ENCODE measurements at places on chromosomes 6 and 20.

DNA sequence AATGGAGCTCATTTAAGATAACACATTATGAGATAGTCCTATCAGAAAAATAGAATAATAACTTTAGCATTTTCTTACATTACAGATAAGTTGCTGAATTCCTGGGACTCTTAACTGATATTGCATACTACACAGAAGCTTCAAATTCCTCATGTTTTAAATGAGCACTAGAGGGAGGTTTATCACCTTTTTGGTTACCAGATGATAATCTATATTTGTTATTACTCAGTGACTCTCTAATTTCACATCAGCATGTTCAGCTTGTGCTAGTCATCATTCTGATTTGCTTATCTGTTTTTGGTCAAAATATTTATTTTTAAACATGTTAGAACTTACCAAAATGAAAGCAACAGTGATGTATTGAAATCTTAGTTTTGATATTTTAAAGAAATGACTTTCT lies 20.5 kb upstream of the GJA10 start:
- no peak for DNase-seq

GRCh38 chr20:49610691-49611538 lies 43.0 kb upstream of the PTGIS start:
- peak; percentile 90 for DNase-seq

- DNase-seq, result no peak
Measured at GRCh38 chr6:65410309-65410708, 296.7 kb downstream of the EYS start.

DNA sequence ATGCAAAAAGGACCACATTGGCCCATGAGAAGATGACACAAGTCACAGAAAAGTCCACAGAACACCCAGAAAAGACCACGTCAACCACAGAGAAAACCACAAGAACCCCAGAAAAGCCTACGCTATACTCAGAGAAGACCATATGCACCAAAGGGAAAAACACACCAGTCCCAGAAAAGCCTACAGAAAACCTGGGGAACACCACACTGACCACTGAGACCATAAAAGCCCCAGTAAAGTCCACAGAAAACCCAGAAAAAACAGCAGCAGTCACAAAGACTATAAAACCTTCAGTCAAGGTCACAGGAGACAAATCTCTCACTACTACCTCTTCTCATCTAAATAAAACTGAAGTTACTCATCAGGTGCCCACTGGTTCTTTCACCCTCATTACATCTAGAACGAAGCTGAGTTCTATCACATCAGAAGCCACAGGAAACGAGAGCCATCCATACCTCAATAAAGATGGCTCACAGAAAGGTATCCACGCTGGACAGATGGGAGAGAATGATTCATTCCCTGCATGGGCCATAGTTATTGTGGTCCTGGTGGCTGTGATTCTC lies 11.2 kb downstream of the MUCL3 start:
- no peak for DNase-seq

GRCh38 chr6:137709424-137710236 lies 157.4 kb upstream of the TNFAIP3 start:
- no peak for DNase-seq

GRCh38 chr20:37749620-37750403 lies 56.0 kb downstream of the CTNNBL1 start:
- DNase-seq, result peak; percentile 69

GRCh38 chr6:128836761-128837160 lies 46.2 kb upstream of the LAMA2 start:
- DNase-seq, result no peak

DNA sequence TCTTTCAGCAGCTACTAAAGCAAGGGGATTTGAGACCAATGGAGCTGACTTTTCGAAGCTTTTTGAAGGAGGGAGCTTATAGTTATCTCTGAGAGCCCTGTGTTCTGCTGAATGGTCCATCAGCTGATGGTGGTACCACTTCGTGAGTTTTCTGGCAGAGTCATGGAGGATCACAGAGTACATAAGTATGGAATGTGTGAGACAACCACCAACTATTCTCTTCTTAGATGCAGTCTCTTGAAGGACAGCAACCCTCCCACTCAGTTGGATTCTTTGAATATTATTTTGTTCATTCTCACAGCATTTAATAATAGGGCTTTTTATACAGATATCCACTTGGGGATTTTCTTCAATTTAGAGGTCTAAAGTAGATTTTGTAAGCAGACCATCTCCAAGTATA lies 75.3 kb downstream of the ELOVL2 start:
- DNase-seq, result no peak

DNA sequence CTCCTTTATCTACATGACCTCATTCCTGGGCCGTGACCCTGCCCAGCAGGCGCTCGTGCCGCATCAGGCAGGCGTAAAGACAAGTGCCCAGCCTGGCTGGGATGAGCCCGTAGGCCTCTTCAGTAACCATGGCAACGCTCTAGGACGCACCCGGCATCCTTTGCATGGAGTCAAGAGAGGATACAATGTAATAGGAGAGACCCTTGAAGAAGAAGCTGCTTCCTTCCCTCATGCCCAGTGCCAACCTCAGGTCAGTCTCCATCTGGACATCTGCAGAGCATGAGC lies 5.0 kb upstream of the LSM14B start:
- no peak for DNase-seq

DNA sequence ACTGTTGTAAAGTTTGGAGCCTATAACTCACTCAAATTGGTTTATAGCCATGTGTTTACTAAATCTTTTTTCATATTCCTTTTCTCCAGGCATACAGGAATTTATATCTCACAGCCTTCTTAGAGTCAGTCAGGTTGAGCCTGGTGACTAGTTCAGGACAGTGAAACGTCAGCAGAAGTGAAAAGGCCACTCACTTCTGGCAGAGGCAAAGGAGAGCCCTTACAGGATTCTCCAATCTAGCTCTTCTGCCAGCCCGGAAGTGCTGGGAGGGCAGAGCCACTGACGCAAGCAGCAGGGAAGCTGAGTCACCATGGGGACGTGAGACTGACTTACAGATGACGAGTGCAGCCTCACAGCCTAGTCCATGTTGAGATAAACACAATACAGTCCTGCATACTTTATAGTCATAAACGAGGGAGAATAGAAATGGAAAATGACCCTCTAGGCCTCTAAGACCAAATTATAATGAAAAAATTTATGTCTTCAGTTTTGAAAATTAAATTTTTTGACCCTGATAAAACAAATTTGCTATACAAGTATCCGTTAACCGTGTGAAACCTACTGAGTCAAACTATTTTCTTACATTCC lies 1.3 kb downstream of the PXT1 start:
- peak; percentile 90 for DNase-seq

GRCh38 chr20:841568-842546 lies 8.3 kb downstream of the FAM110A start:
- DNase-seq, result no peak

DNA sequence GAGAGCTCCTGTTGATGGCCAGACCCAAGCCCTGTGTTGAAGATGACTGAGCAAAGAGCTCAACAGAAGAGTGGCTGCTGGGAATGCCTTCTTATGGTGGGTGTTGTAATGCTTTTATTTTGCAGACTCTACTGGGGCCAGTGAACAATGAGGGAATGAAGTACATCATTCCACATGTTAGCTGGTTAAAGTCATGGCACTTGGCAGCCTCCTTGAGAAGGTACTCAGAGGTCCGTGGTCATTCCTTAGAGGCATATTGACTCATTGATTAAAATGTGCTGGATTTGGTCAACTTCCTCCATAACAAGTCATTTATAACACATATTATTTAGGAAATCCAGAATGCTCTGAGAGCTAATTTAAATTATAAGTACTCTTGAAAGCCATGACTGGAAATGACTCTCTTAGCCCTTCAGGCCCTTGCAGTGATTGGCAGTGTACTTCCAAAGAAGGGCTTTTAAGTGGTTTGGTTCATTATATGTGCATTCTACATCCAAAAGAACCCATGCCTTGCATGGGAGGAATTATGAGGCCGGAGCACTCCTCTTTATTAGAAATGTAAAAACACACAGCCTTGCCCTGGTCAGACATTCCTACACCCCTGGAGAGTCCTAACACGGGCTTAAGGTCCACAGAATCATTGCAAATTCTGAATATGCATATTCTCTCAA lies 976.9 kb downstream of the KIF16B start:
- no peak for DNase-seq

- DNase-seq, result no peak
Measured at GRCh38 chr6:2741756-2742155, 9.0 kb downstream of the MYLK4 start.

- peak; percentile 93 for DNase-seq
Measured at GRCh38 chr20:53869466-53870258, 200.7 kb downstream of the BCAS1 start.

DNA sequence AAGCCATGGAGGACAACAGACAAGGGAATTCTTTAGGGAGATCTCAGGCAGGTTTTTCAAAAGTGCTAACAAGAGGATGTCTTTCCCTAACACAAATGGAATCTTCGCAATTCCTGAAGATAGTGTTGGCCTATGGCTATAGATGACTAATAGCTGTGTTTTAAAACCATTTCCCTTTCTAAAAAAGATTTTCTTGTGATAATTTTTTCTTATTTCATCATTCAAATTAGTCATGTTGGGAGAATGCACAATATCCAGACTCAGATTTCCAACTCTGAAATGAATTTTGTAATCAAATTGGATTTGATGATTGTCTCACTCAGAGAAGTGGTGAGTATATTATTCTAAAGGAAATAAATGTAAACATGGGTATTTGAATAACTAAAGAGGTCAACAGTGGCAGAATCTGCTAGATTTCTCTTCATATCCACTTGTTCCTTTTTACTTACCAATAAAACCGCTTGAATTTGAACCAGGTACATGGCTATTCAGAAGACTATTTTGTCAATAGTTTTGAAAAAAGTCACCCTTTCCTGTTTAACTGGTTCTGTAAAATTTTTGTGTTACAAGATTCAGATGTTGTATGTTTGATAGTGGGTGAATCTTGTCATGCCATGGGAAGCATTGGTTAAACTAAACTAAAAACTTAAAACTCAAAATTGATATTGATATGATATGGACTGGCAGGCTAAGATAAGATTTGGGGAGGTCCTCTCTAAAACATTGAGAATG lies 1223.7 kb upstream of the EYS start:
- DNase-seq, result no peak

GRCh38 chr6:167952512-167952859 lies 45.0 kb upstream of the KIF25 start:
- DNase-seq, result no peak

GRCh38 chr20:56433221-56433879 lies 21.3 kb downstream of the CASS4 start:
- DNase-seq, result no peak

DNA sequence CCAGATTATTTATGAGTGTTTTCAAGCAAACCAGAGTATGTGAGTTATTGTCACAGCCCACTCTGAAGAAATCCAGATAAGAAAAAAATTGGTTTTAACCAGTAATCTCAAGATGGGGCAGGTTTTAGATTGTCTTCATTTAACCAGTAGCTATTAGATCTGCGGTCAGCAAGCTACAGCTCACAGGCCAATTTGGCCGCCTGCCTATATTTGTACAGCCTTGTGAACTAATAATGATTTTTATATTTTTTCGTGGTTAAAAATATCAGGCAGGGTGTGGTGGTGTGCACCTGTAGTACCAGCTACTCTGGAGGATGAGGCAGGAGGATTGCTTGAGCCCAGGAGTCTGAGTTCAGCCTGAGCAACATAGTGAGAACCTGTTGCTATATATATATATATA lies 5.0 kb downstream of the FAM209B start:
- DNase-seq, result no peak

- DNase-seq, result no peak
Measured at GRCh38 chr20:17941087-17941825, 27.3 kb downstream of the SNX5 start.

DNA sequence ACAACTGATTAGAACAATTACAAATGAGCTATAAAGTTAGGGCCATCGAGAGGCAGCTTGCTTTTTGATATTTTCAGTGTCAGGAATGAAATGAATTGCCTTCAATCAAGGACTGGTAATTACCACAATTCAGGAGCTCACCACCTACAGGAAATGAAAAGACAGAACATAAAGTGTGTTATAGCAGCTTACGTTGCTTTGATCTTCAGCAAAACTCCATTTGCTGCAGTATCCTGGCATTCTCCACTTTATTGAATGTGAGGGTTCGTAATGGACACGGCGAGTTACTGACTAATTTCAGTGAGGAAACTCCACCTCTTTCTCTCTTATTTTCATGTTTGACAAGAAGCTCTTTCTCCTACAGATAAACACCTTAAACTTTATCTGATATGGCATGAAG lies 440.0 kb upstream of the HSF2 start:
- no peak for DNase-seq

DNA sequence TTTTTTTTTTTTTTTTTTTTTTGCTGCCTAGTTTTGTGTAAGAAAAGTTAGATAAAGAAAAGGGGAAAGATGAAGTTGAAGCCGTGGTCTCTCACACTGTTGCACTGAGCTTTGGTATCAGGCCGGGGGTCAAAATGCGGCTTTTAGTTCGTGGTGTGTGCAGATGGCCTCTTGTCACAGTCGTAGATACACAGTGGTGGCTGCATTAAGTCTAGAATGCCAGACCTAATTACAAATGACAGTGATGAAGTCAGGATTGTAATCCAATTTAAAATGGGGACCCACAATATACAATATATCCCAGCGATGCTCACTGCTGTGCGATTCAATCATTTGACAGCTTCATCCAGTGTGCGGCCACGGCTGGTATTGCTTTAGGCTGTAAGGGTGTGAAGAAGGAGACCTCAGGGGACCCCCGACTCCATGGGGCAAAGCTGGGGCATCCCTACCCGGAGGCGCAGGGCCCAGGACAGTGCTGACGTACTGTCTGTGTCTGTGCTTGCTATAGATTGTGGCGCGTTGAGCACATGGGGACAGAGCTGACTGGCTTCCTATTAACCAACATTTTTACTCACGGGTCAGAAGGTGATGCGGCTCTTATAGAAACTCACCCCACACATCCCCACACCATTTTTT lies 210.0 kb upstream of the SOX4 start:
- no peak for DNase-seq

- no peak for DNase-seq
Measured at GRCh38 chr20:62063315-62063980, 2.2 kb downstream of the TAF4 start.

GRCh38 chr6:163710532-163711470 lies 296.3 kb downstream of the QKI start:
- peak; percentile 56 for DNase-seq

- DNase-seq, result no peak
Measured at GRCh38 chr6:8065519-8065911, 1.3 kb upstream of the BLOC1S5 start.

DNA sequence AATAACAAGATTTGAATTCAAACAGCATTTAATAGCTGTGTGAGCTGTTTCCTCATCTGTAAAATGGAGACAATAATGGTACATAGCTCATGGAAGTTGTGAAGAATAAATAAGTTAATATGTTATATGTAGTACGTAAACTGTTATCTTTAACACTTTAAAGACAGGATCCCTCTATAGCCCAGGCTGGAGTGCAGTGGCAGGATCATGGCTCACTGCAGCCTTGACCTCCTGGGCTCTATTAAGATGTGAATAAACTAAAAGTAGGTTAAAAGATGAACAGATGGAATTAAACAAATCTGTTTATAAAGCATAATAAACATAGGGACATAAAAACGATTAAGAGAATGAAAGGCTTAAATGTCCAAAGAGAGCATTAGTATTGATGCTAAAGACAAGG lies 3.0 kb downstream of the AMD1 start:
- no peak for DNase-seq

- peak; percentile 86 for DNase-seq
Measured at GRCh38 chr6:90298459-90299053, 1.9 kb upstream of the BACH2 start.

GRCh38 chr20:41261260-41261659 lies 56.3 kb downstream of the ZHX3 start:
- no peak for DNase-seq

GRCh38 chr20:25221592-25222460 lies 26.1 kb upstream of the PYGB start:
- DNase-seq, result no peak

- no peak for DNase-seq
Measured at GRCh38 chr6:1744543-1744942, 134.8 kb downstream of the FOXC1 start.
